ENCODE measurements at places on chromosomes 3 and 15. TPM values are rescaled to one million over a fixed set of nuclear protein-coding genes. Genes with fewer than 3 reads are reported as not detected.

The CPNE4 gene
- not detected for total RNA-seq

The CA12 gene
- 36.7 TPM for total RNA-seq

The TRIM69 gene
- total RNA-seq = 20.0 TPM

The NISCH gene
- total RNA-seq = 53.0 TPM

- DNase-seq = no peak
Measured at GRCh38 chr3:148903022-148903442, 37.9 kb downstream of the CPA3 start.

- no peak for DNase-seq
Measured at GRCh38 chr3:184328516-184328915, 8.9 kb upstream of the FAM131A start.

DNA sequence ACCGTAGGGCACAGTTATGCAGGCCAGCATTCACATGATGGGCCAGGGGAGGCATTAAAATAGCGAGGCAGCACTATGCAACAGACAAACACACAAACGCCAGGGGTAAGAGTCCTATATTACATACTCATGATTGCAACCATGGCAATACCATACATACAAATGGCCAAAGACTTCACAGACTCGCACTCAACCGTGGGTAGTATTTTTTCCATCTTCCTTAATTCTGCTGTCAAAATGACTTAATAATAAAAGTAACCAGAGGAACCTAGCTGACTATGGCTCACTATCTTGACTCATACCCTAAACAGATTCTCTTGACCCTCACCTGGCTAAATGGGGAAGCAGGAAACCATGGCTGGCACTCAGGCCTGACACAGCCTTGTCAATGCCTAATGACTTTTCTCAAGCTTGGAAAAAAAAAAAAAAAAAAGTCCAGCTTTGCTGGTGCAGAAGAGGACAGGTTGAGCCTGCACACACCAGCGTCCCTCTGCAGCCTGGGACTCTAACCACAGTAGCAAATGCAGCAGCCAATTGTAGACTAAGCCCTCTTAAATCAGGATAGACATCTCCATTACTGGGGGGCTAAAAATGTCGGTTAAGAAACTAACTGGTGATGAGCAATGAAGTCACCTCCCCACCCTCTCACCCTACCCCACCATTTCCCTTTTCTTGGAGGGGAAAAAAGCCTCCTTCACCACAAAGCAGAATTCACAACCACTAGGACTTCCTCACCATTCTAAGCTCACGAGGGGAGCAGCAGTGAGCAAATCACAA is 23.1 kb downstream of the CCDC12 start:
- no peak for DNase-seq

DNA sequence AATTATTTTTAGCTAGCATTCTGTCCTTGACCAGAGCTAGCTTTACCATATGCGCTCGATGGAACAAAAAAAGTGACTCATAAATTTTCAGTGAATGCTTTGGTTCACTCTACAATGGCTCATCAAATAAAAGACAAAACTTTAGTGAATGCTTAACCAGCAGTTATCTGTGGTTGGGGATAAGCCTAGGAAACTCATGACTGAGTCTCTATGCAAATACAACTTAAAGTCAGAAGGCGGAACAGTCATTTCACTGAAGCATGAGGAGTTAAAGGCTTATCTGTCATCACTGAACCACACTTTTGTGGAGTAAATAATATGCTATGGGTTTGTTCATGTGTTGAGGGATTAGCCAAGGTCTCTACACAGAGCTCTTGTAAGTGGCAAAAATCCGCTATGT is 308.4 kb downstream of the SQOR start:
- DNase-seq = no peak

- no peak for DNase-seq
Measured at GRCh38 chr15:42106288-42106687, 11.9 kb upstream of the PLA2G4D start.

- no peak for DNase-seq
Measured at GRCh38 chr15:49236869-49237268, 66.8 kb downstream of the GALK2 start.

GRCh38 chr15:73969151-73969759 is 22.8 kb downstream of the STOML1 start:
- DNase-seq = peak; percentile 20

DNA sequence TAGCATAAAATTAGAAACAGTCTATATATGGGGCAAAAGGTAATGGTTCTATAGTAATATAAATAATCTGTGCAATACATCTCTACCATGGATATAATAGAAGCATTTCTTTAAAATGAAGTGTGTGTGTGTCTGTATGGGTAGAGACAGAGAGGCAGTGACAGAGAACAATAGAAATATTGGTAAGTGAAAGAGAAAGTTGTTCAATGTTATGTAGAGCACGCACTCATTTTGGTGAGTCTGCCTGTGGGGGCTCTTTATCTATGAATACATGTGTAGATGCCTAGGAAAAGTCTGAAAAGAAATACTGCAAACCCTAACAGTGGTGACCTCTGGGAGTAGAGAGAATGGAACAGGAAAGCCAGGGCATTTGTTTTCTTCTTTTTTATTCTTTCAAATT is 182.6 kb downstream of the STAC start:
- no peak for DNase-seq

All from posterior vena cava (tissue), 2 donors.